Stimulated activated CD4-positive, alpha-beta T cell treated with anti-CD3 and anti-CD28 coated beads, Interleukin-1b, Interleukin-23, amount 100 ng/mL, for 1 hour (primary cell): ENCODE measurements at places on chromosomes 1 and 21.

- no peak for DNase-seq
Measured at GRCh38 chr1:59173721-59174120, 123.2 kb upstream of the FGGY start.

- DNase-seq = no peak
Measured at GRCh38 chr21:43188181-43188580, 19.4 kb downstream of the CRYAA start.

DNA sequence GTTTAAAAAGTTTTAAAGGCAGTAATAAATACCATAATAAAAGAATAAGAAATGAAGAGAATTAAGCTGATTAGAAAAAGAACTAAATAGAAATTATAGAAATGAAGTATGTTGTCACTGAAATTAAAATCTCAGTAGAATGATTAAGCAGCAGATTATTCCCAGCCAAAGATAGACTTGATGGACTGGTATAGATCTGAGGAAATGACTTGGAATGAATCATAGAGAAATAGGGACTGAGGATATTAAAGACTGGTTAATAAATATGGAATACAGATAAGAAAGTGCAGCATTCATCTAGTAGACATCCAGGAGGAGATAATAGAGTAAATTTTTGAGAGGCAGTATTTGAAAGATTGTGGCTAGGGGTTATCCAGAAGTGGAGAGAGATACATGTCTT is 28.7 kb downstream of the MARK1 start:
- no peak for DNase-seq

- DNase-seq = no peak
Measured at GRCh38 chr1:184258525-184258924, 128.3 kb upstream of the C1orf21 start.

- DNase-seq = no peak
Measured at GRCh38 chr21:45015469-45015860, 58.9 kb upstream of the ADARB1 start.

- no peak for DNase-seq
Measured at GRCh38 chr1:91523482-91523881, 22.8 kb downstream of the CDC7 start.

DNA sequence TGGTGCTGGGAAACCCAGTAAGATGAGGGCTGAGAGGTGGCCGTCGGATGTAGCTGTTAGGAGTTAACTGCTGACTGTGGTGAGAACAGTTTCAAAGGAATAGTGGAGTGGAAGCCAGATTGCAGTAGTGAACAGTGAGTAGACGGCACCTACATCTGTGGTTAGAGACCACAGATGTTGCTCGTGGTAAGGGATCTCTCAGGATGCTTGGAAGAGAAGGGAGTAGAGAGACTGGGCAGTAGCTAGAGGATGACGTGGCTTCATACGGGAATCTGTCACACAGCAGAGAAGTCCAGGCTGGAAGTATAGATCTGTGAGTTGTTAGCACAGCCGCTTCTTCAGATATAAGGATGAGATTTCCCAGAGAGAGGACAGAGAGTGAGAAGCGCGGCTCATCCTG is 7.8 kb upstream of the ARTN start:
- DNase-seq = no peak
